ENCODE measurements at places on chromosomes 3 and 15.

DNA sequence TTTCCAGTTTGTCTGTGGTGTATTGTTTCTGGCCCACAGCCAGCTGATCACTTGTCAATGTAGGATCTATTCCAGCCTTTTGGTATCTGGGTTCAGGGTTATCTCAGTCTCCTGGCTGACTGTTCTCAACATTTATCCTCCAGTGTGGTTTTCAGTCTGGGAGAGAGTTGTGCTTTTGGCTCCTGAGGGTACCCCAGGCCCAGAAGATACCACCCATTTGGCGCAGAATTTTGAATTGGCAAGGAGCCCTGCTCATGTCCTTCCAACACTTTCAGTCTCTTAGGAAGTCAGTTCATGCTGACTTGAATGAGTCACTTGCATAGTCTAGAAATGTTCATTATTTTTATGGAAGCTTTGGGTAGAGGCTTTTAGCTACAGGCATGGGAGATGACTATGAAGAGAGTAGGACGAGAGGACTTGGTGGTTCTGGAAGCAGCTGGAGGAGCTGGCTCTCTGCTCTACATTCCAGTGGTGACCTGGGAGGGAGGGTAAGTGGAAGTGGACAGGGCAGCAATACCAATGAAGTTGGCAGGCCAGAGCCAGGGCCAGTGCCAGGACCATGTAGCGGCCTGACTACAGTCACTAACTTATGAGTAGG, 7.2 kb downstream of the POLR2H start:
- no peak for DNase-seq

GRCh38 chr3:192906940-192907339, 10.7 kb downstream of the MB21D2 start:
- no peak for DNase-seq

- DNase-seq = no peak
These were observed 37.2 kb downstream of the MAGEF1 start for GRCh38 chr3:184674626-184675025.

DNA sequence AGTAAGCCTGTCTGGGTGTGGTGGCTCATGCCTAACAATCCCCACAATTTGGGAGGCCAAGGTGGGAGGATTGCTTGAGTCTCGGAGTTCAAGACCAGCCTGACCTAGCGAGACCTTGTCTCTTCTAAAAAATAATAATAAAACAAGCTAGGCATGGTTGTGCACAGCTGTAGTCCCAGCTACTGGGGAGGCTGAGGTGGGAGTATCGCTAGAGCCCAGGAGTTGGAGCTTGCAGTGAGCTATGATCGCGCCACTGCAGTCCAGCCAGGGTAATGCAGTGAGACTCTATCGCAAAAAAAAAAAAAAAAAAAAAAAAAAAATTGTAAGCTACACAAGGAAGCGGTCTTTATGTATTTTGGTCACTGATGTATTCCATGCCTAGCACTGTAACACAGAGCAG, 242.4 kb upstream of the WNT5A start:
- no peak for DNase-seq

GRCh38 chr3:196323016-196323415, 5.0 kb upstream of the DYNLT2B start:
- no peak for DNase-seq

All from heart right ventricle (tissue), 16 donors.